Naive B cell (primary cell): ENCODE measurements at places on chromosomes 13 and 19.

DNA sequence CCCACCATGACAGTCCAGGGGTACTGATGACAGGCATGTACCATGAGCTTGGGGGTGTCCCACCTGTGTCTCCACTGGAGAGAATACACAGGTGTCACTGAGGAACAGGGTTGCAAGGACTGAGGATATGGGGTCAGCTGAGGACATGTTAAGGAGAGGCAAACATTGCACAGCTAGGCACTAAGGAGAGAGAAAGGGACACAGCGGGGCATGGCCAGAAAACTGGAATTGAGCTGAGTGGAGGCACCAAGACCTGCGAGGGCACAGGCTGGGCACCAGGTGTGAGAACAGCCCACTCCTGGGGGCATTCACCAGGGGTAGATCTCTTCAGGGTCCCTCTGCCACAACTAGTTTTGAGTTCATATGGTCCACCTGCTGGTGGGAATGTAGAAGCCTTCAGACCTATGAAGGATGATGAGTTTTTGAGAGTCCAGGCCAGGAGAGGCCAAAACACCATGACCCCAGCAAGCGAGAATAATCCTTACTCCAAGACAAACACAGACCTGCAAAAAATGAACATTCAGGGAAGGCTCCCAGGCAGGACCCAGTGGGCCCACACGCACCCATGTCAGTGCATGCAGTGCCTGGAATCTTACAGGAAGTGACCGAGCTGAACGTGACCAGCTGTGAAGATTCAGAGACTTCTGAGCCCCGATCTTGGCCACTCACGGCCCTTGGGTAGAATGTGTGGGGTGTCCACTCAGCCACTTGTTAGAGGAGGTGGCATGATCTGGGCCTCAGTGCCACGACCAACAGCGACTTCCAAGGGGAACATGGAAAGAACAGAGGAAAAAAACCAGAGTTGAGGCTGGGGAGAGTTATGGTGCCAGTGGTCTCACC is 1.4 kb upstream of the ZNF584 start:
- DNase-seq = no peak

- DNase-seq = no peak
Measured at GRCh38 chr13:43543331-43543730, 243.4 kb downstream of the ENOX1 start.

- DNase-seq = no peak
Measured at GRCh38 chr13:55155046-55155445, 1985.7 kb upstream of the PRR20A start.

DNA sequence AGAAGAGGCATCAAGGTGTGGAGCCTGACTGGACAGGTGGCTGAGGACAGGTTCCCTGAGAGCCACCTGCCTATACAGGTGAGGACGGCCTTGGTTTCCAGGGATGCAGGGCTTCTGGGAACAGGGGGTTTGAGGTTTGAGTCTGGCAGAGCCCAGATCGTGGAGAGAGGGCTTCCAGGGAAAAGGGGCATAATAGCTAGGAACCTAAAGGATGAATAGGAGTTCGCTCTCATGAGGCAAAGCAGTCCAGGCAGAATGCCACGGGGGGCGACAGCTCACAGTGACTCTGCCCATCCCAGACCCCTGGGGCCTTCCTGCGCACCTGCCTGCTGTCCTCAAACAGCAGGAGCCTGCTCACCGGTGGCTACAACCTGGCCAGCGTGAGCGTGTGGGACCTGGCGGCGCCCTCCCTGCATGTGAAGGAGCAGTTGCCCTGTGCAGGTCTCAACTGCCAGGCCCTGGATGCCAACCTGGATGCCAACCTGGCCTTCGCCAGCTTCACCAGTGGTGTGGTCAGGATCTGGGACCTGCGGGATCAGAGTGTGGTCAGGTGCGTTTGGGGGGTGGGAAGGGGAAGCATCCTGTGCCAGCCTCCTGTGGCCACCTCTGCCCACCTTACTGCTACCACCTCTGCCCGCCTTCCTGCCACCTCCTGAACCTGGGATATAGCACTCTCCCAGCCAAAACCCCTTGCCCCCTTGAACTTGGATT is 12.0 kb downstream of the TLE6 start:
- DNase-seq = no peak

- no peak for DNase-seq
Measured at GRCh38 chr13:43301346-43301969, 278.1 kb downstream of the DNAJC15 start.

GRCh38 chr13:29573190-29573589 is 22.3 kb downstream of the SLC7A1 start:
- no peak for DNase-seq

DNA sequence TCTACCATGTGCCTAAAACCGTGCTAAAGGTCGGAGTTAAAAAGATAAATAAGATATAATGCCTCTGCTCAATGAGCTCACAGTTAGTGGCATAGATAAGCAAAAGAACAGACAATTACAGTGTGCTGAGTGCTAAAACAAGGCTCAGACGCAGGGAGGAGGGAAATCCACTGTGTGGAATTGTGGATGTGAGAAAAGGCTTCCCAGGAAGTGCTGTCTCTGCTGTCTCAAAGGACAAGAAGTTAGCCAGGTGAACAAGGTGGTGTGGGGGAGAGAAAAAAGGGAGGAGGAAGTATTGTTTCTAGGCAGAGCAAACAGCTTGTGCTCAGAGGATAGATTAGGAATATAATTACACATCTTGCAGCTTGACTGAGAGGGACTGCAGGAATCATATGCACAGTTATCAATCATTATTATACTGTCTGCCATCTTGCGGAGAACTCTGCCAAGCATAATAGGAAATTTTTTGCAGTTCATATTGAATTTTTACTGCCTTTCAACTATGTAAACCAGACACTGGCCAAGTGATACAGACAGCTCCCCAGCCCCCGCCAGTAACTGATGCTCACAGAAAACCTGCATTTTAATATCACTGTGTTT is 9.3 kb downstream of the C13orf42 start:
- no peak for DNase-seq

DNA sequence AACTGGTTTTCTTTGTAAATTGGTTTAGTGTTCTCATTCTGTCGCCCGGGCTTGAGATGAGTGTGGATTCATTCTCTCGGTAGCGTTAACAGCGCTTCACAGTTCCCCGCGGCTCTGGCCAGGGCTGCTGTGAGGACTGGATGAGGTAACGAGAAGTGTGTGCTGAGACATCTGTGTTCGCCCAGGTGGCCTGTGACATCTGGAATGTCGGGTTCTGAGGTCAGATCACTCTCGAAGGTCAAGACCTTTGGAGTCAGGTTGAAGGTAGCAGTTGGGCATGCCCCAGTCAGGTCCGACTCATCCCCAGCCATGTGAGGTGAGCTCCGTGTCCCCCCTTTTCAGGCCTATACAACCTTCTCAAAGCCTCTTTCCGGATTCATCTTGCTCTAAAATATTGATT is 13.4 kb upstream of the TUBGCP3 start:
- DNase-seq = no peak

GRCh38 chr19:58518256-58519086 is 1.1 kb downstream of the ZBTB45 start:
- no peak for DNase-seq

- no peak for DNase-seq
Measured at GRCh38 chr19:55535173-55535964, 1.6 kb downstream of the SBK2 start.

DNA sequence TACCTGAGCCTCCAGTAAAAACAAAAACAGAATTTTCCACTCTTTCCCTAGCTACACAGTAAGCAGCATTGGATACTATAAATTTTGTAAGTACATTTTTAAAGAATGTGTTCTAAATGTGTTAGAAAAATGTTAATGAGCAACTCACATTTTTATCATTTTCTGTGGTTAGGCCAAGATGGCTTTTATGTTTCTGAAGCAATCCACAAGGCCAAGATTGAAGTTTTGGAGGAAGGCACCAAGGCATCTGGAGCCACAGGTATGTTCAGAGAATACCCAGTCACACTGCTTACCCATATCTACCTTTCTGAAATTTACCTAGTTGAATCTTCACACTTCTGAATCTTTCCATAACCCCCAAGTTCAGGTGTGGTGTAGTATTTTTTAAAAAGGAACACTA is 21.6 kb downstream of the SERPINE3 start:
- no peak for DNase-seq

GRCh38 chr13:71603255-71603654 is 263.7 kb downstream of the DACH1 start:
- no peak for DNase-seq

GRCh38 chr13:75024602-75025001 is 457.4 kb downstream of the TBC1D4 start:
- no peak for DNase-seq

DNA sequence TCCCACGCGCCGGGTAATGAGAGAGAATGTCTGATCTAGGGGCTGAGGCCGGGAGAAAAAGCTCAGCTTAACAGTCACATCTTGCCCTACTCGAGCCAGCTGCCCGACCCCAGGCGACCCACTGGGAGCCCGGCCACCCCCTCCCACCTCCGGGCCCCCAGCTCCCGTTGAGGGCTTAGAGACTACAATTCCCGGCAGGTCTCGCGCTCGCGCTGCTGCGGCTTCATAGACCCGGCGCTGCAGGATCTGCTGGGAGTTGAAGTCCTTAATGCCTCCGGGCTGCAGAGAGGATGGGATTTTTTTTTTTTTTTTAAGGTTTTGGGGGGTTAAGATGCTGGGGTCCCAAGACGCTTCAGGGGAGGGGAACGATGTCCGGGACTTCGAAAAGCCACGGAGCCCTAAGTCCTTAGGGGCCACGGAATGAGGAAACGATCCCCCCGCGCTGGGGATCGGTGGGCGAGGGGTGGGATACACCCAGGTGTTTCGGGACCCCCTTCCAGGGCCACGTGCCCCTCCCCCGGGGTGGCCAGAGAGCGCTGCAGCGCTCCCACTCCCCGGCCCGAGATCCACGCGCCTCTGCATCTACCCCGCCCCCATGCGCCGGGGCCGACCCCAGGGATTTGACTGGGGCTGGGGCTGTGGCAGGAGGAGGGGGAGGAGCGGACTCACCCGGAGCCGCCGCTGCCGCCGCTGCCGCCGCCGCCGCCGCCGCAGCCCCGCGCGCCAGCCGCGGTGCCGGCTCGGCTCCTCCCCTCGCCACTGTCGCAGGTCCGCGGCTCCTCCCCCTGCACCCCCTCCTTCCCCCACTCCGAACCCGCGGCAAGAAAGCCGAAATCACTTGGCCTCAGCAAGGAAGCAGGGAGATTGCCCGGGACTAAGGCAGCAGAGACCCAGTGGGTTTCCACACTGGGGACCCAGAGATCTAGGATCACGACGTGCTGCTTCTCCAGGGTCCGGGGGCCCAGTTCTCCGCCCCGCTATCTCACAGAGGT is at the start of gene SYT3:
Gene SYT3, minus strand, starts transcription at position 761 of the 992 bp plus-strand sequence. CDS start 2,470 bp downstream, outside the sequence.
- no peak for DNase-seq

DNA sequence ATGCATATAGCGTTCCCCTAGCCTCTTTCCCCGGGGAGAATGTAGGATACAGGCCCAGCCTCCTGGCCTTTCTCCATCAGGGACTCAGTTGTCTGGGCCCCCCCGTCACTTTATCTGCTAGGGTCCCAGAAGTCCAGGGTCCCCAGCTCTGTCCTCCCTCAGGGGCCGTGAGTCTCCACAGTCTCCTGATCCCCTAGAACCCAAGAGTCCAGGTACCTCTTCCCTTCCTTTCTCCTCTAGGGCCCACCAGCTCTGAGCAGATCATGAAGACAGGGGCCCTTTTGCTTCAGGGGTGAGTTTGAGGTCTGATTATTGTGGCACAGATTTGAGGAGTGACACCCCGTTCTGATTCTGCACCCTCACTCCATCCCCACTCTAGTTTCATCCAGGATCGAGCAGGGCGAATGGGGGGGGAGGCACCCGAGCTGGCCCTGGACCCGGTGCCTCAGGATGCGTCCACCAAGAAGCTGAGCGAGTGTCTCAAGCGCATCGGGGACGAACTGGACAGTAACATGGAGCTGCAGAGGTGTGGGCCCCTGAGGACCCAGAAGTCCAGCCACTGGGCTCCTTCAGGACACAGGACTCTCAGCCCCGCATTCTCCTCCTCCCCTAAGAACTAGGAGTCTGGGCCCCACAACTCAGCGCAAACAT is 758 bp downstream of the BAX start:
- DNase-seq = no peak

GRCh38 chr19:51448411-51449016 is 9.7 kb downstream of the SIGLEC8 start:
- no peak for DNase-seq

GRCh38 chr13:113460599-113460998 is 7.3 kb upstream of the ADPRHL1 start:
- DNase-seq = no peak

DNA sequence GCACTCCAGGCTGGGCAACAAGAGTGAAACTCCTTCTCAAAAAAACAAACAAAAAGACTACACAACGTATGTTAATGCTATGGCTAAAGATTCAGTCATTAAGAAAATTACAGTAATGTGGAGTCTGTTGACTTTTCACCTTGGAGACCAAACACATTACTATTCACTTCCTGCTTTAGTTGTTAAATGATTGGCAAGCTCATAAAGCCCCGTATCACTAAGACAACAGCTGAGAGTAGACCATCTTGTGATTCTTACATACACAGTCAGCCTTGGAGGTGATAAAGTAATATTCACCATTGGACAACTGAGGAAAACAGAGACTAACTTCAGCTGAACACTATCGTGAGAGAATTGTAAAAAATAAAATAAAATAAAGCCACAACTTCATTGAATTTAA is 86.5 kb downstream of the KCTD12 start:
- DNase-seq = no peak

DNA sequence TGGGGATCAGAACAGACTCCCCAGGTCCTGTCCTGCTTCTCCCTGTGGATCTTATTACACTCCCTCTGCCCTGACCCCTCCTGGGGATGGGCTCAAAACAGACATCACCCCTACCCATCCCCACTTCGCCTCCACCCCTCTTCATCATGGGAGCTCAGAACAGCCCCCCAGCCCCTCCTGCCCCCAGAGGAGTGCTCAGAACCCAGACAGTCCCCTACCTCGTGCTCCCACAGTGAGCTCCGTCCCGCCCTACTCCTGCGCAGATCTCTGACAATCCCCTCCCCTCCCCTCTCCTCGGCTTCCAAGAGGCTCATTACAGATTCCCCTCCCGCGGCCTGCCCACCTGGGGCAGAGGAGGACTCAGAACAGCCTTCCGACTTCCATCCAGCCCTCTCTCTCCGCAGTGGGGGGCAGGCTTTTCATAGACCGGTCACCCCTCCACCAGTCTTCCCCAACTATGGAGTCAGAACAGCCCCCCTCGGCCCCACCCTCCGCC is 6.1 kb downstream of the NXNL1 start:
- DNase-seq = no peak

- no peak for DNase-seq
Measured at GRCh38 chr13:48636550-48636949, 17.2 kb upstream of the CYSLTR2 start.

- no peak for DNase-seq
Measured at GRCh38 chr13:23235994-23236393, 55.2 kb downstream of the SGCG start.

- DNase-seq = no peak
Measured at GRCh38 chr13:74573654-74574053, 439.4 kb upstream of the KLF12 start.

DNA sequence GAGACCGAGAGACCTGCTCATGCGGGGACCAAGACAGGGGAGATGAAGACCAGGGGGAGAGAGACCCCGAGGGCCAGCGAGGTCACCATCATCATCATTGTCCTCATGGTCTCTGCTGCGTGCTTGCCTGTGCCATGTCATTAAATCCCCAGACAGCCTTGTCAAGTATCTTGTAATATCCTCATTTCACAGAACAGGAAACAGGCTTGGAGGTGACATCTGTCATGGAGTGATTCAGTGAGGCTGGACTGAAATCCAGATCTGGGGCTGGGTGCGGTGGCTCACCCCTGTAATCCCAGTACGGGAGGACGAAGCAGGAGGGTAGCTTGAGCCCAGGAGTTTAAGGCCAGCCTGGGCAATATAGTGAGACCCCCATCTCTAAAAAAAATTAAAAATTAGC is 5.9 kb upstream of the NANOS2 start:
- no peak for DNase-seq

GRCh38 chr19:16134510-16134909 is 9.0 kb upstream of the HSH2D start:
- DNase-seq = no peak
